ENCODE measurements at places on chromosomes 4 and X.
A peak's percentile ranks its signal among the peaks of the same experiment; 100 is the strongest.

- no peak for DNase-seq
These were observed 168.7 kb upstream of the GALNTL6 start for GRCh38 chr4:171644430-171645057.

DNA sequence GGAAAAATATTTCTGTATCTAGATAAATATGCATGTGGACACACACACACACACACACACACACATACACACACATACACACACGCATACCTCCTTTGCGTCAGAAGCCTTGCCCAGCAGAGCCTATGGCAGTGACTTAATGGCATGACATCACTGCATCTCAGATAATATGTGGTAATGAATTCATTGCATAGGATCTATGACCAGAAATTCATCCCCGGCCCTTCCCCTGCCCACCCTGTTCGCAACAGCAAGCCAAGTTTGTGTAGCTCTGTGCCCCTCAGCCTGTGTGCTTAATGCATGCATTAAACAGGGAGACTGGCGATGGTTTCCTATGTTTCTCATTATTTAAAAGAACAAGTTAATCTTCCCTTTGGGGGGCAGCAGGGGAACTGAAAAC is 120.7 kb downstream of the NKX6-1 start:
- DNase-seq: no peak

GRCh38 chr4:39609454-39609931 is 29.2 kb downstream of the SMIM14 start:
- DNase-seq: no peak

- no peak for DNase-seq
These were observed 98.3 kb downstream of the ARHGAP24 start for GRCh38 chr4:85573270-85573669.

DNA sequence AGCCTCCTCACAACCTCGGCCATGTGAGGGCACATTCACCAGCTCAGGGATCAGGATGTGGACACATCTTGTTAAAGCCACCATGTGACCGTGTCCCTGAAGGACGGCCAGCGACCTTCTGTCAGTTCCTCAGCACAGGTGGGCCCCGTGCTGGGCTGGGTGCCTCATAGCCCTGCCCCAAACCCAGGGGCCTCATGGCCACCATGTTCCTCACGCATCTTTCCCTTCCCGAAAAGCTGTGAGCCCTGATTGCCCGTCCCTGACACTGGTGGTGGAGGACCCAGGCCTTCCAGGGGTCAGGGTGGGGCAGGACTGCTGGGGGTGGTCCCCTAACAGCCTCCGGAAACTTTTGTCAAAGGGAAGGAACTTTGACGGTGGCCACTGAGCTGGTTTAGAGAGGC is 60.1 kb upstream of the ADRA2C start:
- DNase-seq: no peak

- no peak for DNase-seq
These were observed 24.9 kb upstream of the SGMS2 start for GRCh38 chr4:107799669-107800450.

GRCh38 chr4:6360385-6360784 is 90.7 kb downstream of the WFS1 start:
- no peak for DNase-seq

GRCh38 chr4:143346206-143346605 is 9.5 kb downstream of the GAB1 start:
- DNase-seq: peak; percentile 35

DNA sequence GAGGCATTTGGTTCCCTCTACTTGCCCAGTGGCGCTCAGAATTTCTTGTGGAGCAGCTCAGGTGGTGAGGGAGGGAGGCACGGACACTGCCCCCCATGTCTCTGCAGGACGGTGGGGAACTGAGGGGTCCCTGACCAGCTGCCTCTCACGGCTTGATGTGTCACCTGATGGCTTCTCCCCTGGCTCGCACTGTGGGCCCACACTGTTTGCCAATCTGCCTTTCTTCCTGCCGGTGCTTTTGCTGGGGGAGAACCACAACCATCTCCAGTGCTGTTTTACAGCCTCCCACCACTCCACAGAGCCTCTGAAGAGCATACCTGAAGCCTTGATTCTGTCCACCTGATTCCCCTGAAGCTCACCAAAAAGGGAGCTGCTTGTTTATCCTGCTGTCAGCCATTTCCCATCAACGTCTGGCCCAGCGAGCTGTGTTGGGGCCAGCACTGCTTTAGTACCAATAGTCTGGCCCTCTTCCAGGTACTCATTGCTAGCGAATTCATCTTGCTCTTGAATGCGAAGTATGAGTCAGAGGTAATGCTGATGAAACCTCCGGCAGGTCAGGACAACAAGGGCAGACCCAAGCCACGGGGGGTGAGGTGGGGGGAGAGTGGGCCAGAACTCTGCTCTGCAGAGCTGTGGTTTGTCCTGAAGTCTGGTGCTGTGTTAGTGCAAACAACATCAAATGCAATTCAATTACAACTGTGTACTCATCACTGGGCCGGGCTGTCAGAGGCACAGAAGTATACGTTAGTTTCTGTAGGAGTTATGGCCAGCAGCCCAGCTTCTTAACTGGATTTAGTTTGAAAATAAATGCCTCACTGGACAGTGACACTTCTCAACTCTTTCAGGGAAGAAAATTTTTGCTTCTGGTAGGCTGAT is 208.3 kb upstream of the JADE1 start:
- peak; percentile 92 for DNase-seq

DNA sequence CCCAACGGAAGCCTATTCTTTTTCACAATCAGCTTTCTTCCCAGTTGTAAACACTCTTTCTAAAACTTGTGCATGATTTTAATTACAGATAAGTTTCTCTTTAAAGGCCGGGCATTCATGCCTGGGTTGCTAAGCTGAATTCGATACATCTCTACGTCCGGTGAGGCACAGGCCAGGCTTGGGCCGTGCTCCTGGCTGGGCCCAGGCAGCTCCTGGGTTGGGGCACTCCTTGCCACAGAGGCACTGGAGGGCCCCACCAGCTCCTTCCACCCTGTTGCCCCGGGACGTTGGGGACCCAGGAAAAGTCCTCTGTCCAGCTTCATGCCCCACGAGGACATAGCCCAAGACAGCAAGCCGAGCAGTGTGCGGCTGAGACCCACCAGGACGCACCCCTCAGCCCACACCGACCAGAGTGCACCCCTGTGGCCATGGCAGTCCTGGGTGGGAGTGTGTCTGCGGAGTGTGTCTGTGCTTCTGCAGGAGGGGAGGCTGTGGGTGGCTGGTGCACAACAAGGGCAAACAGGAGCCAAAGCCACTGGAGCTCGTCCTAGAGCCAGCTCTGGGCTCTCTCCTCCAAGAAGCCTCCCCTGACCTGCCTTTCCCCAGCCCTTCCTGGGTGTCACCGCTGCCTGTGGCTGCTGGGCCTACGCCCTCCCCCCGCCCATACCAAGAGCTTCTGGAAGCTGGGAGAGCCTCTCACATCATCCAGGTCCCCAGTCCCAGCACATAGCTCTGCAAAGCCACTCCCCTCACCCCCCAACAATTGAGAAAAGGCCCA is 128.0 kb upstream of the NKX1-1 start:
- DNase-seq: no peak

DNA sequence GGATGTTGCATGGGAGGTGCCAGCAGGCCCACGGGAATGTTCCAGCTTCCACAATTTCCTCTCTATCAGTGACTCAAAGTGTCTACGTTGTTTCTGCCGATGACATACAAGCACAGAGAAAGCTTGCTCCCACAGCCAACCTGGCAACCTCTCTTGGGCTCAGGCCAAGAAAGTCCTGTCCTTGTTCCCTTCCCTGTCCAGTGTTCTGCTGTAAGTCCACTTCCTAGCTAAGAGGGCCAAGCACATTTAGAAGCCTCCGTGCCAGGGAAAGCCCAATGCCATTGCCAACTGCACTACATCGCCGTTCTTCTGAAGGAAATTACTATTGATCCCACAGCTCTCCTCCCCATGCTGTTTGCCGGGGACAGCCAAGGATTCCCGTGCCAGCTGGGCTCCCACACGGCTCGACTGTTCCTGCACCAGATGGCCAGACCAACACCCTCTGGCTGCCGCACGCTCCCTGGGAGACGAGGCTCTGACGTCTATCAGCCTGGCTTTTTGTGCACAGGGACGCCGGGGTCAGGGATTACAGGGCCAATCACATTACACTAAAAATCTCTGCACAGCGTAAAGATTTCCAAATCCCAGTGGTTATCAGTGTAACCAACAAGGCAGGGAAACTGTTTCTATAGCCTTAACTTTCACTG is 284.0 kb downstream of the BCOR start:
- DNase-seq: no peak

DNA sequence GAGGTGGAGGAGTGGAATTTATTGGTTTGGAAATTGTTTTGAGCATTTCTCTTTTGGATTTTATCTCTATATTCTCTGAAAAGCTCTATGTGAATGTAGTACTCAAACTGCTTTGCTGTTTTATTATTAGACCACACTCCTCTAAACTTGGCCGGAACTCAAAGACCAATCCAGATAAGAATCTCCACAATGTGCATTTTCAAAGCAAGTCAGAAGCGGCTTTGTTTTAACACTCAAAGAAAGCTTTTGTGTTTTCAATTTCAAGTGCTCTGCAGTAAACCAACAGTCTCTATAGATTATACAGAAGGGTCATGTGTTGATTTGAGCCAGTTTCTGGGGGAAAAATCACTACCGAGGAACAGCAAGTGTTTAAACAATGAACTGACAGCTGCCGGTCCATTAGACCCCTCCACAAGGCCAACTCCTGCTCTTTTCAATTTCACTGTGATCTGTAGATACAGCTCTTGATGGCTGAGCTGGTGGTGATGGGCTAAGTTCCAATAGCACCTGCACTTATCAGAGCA is 79.4 kb downstream of the FTHL17 start:
- no peak for DNase-seq

DNA sequence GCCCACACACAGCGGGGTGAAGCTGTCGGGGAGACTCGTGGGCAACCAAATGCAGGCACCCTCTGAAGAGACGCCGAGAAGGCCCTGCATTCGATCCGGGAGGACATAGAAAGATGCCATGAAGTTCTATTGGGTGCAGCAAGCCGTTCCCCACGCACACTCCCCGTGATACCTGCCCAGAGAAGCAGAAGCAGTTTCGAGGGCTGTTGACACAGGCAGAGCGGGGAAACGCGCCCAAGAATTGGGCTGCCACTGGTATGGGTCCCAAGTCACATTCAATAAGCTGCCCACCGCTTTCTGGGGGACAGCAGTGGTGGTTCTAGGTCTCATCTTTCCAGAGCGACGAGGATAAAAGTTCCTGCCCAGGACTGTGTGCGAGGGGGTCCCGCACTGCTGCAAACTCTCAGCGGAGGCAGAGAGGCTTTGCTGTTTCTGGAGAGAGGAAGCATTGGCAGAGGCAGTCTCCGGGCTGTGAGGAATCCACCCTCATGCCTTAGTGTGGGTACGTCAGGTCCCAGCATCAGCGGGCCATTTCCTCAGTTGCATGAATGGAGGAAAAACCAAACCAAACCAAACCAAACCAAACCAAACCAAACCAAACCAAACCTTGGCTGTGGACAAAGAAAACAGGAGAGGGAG is 10.1 kb downstream of the PITX2 start:
- DNase-seq: no peak

- DNase-seq: peak; percentile 28
These were observed 40.4 kb upstream of the AFAP1 start for GRCh38 chr4:7980036-7980435.

GRCh38 chr4:128390475-128390996 is 102.9 kb upstream of the PGRMC2 start:
- no peak for DNase-seq

DNA sequence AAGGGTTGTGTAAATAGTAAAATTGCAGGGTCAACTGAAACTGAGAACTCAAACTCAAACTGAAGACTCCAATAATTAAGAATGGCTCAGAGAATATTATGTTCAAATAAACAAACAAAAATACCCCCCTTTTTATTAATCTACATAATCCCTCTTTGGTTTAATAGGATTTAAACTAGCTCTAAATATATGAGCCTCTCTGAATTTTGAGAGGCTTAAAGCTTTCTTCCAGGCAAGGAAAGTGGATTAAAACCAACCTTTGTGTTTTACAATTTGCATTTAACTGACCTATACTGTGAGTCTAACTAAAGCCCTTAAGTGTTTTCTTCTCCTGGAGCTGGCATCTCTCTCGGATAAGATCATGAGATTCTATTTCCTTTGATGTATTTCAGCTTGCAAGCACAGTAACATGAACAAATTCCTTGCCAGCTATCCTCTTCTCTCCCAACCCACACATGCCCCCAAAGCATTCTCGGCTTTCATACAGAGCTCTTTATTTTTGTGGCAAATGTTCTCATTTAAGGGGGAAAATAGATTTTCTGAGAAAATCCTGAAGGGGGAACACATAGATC is 1310.8 kb upstream of the AGA start:
- no peak for DNase-seq

DNA sequence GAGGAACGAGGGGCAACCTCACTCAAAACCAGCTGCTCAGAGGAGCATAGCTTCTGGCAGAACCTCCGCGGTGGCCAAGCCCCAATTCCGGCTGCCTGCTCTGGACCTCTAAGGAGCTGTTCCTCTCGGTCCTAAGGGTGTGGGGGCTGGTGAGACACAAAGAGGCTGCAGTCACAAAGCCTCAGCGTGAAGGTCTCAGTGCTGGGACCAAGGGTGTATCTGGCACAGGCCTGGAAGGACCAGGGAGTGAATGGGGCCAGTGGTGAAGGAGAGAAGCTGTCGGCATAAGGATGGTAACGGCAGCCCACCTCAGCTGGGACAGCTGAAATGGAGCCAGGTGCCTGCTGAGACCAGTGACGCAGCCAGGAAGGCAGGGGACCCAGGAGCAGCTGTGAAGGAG is 5.3 kb downstream of the PDE6B start:
- no peak for DNase-seq

DNA sequence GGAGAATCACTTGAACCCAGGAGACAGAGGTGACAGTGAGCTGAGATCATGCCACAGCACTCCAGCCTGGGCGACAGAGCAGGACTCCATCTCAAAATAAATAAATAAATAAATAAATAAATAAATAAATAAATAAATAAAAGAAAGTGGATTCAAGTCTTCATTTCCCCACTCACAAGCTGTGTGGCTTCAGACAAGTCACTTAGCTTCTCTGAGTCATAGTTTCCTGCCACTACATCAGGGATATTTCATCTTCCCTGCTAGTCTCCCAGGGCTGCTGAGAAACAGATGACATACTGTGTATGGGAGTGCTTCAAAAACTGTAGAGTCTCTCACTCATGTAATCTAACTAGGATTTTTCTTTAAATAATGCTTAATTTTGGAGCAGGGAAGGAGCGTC is 37.2 kb downstream of the TBC1D9 start:
- DNase-seq: no peak

- DNase-seq: no peak
These were observed 42.2 kb upstream of the SPP1 start for GRCh38 chr4:87933337-87933736.

DNA sequence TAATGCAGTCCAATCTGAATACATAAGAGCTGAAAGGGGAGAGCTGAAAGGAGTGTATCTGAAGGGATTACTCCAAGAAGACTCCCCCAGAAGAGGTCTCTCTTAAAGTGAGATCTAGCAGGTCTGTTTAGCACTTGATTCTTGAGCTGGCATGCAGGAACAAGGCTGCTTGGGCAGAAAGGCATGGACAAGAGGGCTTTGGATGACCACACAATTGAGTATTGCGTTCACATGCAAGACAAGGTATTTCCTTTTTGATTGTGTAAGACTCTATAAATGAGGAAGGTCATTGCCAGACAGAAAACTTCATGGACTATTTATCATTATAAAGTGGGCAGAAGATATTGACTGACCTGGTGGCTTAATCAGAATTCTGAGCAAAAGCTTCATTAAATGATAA is 145.5 kb upstream of the AFF2 start:
- DNase-seq: no peak

GRCh38 chr4:122512430-122512829 is 55.9 kb upstream of the IL2 start:
- DNase-seq: no peak
